ENCODE measurements at places on chromosomes 2 and 18.

DNA sequence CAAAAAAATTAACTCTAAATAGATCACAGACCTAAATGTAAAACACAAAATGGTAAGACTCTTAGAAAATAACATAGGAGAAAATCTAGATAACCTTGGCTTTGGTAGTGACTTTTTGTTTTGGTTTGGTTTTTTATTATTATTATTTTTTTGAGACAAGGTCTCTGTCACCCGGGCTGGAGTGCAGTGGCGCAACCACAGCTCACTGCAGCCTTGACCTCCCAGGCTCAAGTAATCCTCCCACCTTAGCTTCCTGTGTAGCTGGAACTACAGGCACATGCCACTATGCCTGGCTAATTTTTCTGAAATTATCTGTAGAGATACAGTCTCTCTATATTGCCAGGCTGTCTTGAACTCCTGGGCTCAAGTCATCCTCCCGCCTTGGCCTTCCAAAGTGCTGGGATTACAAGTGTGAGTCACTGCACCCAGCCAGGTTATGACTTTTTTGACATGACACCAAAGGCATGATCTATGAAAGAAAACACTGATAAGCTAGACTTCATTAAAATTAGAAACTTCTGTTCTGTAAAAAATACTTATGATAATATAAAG is 88.0 kb downstream of the HNRNPLL start:
- DNase-seq = no peak

DNA sequence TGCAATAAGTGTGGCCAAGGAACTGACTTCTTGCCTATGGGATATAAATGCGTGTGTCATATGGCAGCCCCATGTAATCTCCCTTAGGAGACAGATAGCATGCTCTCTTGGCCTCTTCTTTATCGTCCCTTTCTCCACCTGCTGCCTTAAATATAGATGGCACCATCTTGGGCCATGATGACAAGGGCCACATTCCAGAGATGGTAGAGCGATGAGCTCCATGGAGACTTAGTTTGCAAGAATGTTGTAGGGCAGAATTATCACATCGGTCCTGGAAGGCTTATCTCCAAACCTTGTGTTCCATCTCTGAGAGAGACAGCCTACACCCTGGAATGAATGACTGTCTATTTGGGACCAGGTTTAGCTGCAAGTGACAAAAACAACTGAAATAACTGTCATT is 536.7 kb downstream of the TNS1 start:
- no peak for DNase-seq

DNA sequence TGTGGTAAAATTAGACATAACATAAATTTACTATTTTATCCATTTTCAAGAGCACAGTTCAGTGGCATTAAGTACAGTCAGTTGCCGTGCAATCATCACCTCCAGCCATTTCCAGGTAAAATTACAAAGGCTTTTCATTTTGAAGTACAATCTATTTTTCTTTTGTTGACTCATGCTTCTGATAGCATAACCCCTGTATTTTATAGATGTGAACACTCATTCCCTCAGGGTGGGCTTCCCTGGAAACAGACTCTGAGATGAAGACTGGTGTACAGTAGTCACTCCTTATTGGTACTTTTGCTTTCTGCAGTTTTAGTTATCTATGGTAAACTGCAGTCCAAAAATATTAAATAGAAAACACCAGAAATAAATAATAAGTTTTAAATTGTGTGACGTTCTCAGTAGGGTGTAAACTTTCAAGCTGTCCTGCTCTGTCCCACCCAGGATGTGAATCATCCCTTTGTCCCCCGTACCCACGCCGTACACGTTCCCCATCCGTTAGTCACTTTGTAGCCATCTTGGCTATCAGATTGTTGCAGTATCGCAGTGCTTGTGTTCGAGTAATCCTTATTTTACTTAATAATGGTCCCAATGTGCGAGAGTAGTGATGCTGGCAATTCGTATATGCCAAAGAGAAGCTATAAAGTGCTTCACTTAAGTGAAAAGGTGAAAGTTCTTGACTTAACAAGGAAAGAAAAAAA is 41.1 kb upstream of the NAB1 start:
- no peak for DNase-seq

GRCh38 chr2:72062336-72062735 is 85.3 kb downstream of the CYP26B1 start:
- no peak for DNase-seq

DNA sequence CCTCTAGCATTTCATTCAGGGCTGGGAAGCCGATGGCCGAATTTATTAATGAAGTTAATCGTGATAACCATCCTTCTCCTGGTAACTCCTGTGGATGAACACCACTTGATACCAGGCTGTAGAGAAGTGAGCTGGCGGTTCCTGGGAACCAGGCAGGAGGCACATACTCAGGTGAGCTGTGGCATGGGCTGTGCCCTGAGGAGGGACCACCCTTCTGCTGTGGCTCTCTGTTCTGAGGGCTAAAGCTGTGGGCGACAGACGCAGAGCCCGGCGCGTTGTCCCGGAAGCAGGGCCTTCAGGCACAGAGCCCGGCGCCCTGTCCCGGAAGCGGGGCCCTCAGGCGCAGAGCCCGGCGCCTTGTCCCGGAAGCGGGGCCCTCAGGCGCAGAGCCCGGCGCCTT is 462.3 kb upstream of the SALL3 start:
- DNase-seq = no peak

- peak; percentile 79 for DNase-seq
These were observed at the start of gene LGALSL for GRCh38 chr2:64453770-64454385. Gene LGALSL, plus strand, starts transcription at chr2:64454162. Its CDS starts 384 bp downstream, at chr2:64454546.

- DNase-seq = no peak
These were observed 121.4 kb upstream of the MGAT5 start for GRCh38 chr2:134132490-134132857.

DNA sequence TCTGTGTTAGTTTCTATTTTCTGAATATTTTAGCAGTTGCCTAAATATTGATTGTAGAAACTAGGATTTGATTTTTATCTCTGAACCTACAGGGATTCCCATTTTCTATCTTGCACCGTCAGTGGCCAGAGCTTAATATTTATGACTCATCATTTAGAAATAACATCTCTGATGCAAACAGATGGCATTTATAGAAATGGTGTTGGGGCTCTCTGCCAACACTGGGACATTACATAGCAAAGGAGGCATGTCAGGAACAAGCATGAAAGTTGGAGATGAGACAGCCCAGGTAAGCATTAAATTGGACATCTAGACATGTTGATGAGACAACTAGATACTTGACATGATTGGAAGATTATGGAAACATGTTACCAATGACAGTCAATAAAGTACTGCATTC is 165.3 kb upstream of the SYT4 start:
- no peak for DNase-seq

- DNase-seq = no peak
These were observed 118.7 kb upstream of the CNTNAP5 start for GRCh38 chr2:123906361-123906760.

GRCh38 chr2:73297151-73297559 is 3.8 kb upstream of the EGR4 start:
- no peak for DNase-seq

GRCh38 chr2:211454679-211455078 is 898.3 kb downstream of the CPS1 start:
- no peak for DNase-seq

GRCh38 chr2:150705767-150706166 is 218.3 kb upstream of the RND3 start:
- no peak for DNase-seq

GRCh38 chr2:157229572-157229971 is 27.9 kb upstream of the GALNT5 start:
- no peak for DNase-seq

- no peak for DNase-seq
These were observed 324.2 kb upstream of the NCKAP5 start for GRCh38 chr2:133892352-133892913.

DNA sequence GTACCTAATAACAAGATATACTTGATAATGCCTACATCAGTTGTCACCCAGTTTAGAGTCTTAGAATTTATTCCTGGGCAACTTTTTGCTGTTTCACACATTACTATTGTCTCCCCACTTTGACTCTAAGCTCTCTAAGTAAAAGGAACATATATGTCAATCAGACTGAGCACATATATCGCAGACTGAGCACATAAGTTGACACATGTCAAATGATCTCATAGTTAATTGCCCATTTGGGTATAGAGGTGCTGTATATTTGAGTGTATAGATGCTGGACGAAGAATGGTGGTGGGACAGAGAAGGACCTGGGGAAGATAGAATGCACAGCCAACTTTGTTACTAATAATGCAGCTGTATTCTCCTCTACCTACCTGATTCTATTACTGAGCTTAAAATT is 746.0 kb upstream of the CDH2 start:
- no peak for DNase-seq

DNA sequence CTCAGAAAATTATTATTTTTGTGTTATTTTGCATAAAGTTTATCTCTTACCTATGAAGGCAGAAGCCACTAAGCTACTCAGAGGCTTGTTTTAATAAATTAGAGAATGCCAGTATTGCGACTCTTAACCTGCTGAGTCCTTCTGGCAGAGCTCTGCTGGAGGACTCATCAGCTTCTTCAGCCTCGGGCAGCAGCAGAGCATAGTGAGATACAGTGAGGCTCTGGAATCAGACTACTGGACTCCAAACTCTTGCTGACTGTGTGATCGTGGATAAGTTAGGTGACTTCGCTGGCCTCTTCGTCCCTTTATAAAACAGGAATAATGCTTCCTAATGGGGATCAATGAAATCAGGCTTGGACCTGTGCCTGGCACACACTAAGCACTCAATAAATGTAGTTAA is 1.7 kb downstream of the PTRHD1 start:
- DNase-seq = no peak

DNA sequence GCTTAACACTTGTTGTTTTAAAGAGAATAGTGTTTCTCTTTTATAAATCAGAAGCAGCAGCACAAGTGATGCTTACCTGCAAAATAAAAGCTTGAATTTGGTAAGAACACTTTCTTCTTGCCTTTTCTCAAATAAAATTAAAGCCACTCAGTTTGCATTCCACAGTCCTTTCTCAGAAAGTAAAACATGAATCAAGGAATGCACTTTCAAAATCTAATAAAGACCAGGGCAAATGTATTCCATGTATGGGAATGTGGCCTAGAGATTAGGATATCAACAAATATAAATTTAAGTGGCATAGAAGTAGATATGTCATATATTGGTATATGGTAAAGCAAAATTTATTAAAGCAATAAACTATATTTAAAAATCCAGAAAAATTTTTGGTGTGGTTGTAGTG is 352.8 kb downstream of the THSD7B start:
- DNase-seq = no peak

DNA sequence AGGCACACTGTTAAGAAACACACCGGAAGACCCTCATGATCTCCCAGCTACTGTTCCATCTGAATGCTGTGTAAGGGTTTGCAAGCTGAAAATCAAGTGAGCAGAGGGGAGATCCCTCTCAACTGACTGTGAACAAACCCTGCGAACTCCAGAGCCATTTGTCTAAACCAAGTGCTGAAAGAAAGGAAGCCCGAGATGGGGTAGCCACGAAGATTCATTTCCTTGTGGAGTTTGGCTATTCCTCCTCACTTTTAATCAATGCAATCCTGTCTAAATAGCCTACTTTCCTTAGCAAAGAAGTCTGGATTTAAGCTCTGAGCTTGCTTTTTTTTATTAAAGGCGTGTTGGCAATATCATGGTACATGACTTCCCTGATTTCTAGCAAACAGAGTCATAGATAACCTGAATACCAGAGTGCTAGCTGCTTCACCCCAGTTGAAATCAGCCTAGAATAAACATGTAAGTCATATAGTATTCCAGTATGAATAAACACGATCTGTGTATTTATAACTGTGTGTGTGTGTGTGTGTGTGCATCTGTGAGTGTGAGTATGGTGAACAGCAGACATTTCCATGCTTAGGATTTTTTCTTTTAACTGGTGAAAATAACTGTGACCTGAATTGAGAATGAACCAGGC is 365.2 kb downstream of the ZNF521 start:
- DNase-seq = no peak

GRCh38 chr2:16538707-16539106 is 126.9 kb downstream of the CYRIA start:
- no peak for DNase-seq

DNA sequence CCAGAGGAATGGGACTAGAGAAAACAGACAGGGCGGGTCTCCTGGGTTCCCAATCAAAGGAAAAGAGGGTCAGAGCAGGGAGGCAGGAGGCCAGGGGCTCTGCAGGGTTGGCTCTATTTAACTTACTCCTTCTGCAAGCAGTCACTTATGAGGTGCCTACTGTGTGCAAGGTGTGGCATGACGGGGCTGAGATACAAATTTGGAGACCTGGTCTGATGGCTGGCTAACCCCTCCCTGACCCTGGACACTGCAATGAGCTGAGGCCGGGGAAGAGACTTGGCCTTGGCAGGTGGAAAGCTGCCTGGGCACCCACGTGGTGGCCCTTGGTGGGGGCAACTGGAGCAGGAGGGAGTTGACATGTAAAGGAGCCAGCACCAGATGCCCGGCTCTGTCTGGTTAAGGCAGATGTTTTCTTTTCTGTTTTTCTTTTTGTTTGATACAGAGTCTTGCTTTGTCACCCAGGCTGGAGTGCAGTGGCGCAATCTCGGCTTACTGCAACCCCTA is 148.5 kb upstream of the GATA6 start:
- no peak for DNase-seq

All from GM12891 (cell line).